Activated B cell treated with CpG ODN at 0.5 μM for 24 hours (primary cell): ENCODE measurements at places on chromosomes 1 and 21. TPM values are rescaled to one million over a fixed set of nuclear protein-coding genes. Genes with fewer than 3 reads are reported as not detected.
A peak's percentile ranks its signal among the peaks of the same experiment; 100 is the strongest.

Gene TGFBR3
- 0.27 and 0.60 TPM in 2 replicates for total RNA-seq

Gene BATF3
- 23.5 and 25.2 TPM in 2 replicates for total RNA-seq

GRCh38 chr1:13960375-13960987 lies 260.5 kb downstream of the PRDM2 start:
- no peak overlapping the region for H3K27ac ChIP-seq
- H3K36me3 ChIP-seq = no peaks in the 10 kb centered on the region
- no peak overlapping the region for H3K4me3 ChIP-seq
- DNase-seq = peak; percentile 52
- H3K4me1 ChIP-seq = no peaks in the 10 kb centered on the region
- peaks cover 37% of the 10 kb centered on the region for H3K27me3 ChIP-seq

GRCh38 chr1:6998267-6998666 lies 213.0 kb downstream of the CAMTA1 start:
- no peak overlapping the region for H3K4me3 ChIP-seq
- H3K4me1 ChIP-seq = no peaks in the 10 kb centered on the region
- H3K36me3 ChIP-seq = no peaks in the 10 kb centered on the region
- DNase-seq = no peak
- no peak overlapping the region for H3K27ac ChIP-seq

DNA sequence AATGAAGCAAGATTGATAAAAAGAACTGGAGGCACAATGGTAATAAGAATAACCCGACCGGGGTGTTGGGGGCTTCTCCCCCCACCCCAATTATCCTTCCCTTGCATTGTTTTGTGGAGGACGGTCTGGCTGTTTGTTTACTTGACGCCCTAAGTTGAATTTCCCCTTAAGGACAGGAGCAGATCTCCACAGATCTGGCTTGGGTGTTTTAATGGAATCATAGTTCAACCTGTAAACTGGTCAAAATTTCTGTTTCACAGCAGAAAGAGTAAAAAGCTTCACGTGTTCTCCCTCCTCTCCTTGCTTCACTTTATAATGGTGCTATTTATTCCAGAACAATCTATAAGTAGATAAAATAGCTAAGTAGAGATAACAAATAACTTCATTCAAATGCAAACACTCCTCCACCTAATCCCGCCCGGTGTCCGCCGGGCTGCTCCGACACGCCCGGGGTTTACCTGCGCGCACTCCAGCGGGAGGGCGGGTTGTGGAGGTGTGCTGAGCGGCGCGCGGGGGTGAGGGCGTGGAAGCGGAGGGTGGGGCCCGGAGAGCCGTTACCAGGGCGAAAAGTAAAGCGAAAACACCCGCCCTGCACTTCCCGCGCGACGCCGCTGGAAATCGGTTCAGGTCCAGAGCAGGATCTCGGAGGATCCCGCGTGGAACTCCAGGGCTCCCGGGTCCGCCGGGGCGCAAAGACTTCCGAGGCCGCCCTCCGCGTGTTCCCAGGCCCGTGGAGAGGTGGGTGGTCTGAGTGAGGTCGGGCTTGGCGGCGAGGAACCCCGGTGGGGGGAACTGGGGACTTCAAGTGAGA lies 2.0 kb upstream of the ATF3 start:
- H3K4me3 ChIP-seq = peak overlapping the region; percentile 95
- peaks cover 39% of the 10 kb centered on the region for H3K27me3 ChIP-seq
- H3K36me3 ChIP-seq = peaks cover 5% of the 10 kb centered on the region
- H3K27ac ChIP-seq = peak overlapping the region; percentile 90

GRCh38 chr1:115746021-115746690 lies 22.4 kb downstream of the CASQ2 start:
- no peaks in the 10 kb centered on the region for H3K4me1 ChIP-seq
- no peak overlapping the region for H3K4me3 ChIP-seq
- no peaks in the 10 kb centered on the region for H3K36me3 ChIP-seq
- DNase-seq = no peak

DNA sequence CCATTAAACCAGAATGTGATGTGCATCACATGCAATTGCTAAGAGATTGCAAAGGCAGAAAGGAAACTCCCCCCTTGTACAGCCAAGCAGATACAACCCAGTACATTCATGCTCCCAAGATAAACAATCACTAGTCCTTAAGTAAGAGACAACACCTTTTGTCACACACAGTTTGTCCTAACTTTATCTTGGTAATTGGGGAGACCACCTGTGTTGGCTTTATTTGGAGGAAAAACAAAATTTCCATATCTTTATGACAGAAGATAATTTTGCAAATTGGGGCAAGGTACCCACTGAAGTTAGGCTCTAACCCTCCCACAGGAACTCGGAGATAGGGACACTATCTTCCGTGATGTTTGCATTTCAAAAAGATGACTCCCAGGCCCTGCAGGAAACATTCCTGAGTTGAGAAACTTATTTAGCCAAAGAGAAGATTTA lies 175.0 kb upstream of the TNR start:
- no peak overlapping the region for H3K4me3 ChIP-seq
- H3K36me3 ChIP-seq = peaks cover 10% of the 10 kb centered on the region
- no peak for DNase-seq
- H3K27ac ChIP-seq = no peak overlapping the region
- no peaks in the 10 kb centered on the region for H3K4me1 ChIP-seq

DNA sequence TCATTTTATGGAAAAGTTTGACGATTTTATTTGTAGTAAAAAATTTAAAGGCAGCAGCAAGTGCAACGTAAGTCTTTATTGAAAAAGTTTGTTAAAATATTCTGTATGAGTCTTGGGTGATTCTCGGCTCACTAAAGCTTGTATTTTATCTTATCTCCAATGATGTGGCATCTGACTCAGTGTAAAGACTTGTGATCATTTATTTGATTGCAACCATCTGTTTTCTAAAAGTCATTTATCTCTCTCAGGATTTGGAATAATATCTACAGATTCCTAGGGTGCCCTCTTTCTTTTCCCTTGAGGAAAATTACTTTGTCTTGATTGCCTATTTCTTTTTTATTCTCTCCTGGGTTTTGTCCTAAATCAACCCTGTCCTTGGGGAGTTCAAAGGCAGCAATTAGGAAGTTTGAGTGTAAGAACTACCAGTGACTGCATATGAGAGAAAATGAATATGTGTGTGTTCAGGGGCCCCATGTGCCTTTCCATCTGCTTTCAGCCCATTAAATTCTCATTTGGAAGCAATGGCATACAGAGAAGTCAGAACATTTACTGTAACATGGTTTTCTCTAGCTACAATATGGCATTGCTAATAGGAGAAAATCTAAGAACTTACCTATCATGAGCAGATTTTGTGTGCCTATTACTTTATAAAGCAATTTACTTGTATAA lies 575.0 kb upstream of the CHRM3 start:
- no peaks in the 10 kb centered on the region for H3K36me3 ChIP-seq
- no peaks in the 10 kb centered on the region for H3K4me1 ChIP-seq
- no peak overlapping the region for H3K4me3 ChIP-seq
- DNase-seq = no peak
- H3K27me3 ChIP-seq = no peaks in the 10 kb centered on the region
- no peak overlapping the region for H3K27ac ChIP-seq

DNA sequence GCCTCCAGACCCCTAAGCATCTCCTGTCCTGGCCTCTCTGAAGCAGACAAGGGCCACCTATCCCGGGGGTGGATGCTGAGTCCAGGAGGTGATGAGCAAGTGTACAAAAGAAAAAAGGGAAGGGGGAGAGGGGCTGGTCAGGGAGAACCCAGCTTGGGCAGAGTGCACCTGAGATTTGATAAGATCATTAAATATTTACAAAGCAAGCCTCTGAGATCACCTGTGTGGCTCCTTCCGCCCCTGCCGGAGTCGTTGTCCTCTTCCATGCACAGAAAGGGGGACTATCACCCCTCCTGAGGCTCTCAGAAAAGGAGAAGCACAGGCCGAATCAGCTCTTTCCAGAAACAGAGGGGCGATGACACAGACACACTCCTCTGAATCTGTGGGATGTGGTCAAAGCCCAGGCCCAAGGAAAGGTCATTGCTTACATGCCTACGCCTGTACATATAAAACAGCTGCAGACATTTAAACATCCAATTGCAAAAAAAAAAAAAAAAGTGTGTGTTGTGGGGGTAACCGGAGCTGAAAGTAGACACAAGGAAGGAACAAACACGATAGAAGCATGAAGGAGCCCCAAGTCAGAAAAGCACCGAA lies 30.9 kb downstream of the PRSS38 start:
- no peak for DNase-seq
- no peak overlapping the region for H3K27ac ChIP-seq
- no peaks in the 10 kb centered on the region for H3K27me3 ChIP-seq
- no peak overlapping the region for H3K4me3 ChIP-seq
- no peaks in the 10 kb centered on the region for H3K36me3 ChIP-seq

- H3K36me3 ChIP-seq = peaks cover 26% of the 10 kb centered on the region
- DNase-seq = no peak
- no peak overlapping the region for H3K27ac ChIP-seq
- H3K4me1 ChIP-seq = peaks cover 34% of the 10 kb centered on the region
Measured at GRCh38 chr21:43957611-43958362, 54.3 kb upstream of the TRAPPC10 start.
